ENCODE measurements at places on chromosomes 4 and X. TPM values are rescaled to one million over a fixed set of nuclear protein-coding genes. Genes with fewer than 3 reads are reported as not detected.

DNA sequence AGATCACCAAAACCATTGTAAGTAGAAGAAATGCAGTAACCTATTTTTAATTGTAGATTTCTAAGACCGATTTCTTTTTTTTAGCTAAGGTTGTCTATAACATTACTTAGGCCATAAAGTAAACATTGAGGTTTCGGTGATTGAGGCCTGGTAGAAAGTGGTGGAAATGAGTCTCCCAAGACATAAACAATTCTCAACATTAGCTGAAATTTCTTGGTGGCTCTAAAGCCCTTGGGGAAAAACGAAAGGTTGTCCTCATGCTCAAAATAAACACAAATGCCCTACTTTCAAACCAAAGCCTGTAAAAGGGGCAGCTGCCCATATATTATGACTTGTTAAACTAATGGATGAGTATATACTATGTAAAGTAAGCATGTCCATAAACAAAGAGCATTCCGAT lies 98.8 kb downstream of the SCFD2 start:
- no peak overlapping the region for H3K27ac ChIP-seq
- no peaks in the 10 kb centered on the region for H3K4me1 ChIP-seq
- DNase-seq: no peak
- no peaks in the 10 kb centered on the region for H3K27me3 ChIP-seq

GRCh38 chrX:103063191-103063845 lies 653 bp downstream of the BEX1 start:
- H3K27me3 ChIP-seq: no peaks in the 10 kb centered on the region
- no peak overlapping the region for H3K4me3 ChIP-seq
- no peaks in the 10 kb centered on the region for H3K4me1 ChIP-seq
- no peaks in the 10 kb centered on the region for H3K36me3 ChIP-seq
- DNase-seq: no peak

GRCh38 chr4:171650543-171650942 lies 162.7 kb upstream of the GALNTL6 start:
- no peak overlapping the region for H3K4me3 ChIP-seq
- no peaks in the 10 kb centered on the region for H3K36me3 ChIP-seq
- no peaks in the 10 kb centered on the region for H3K27me3 ChIP-seq
- no peak overlapping the region for H3K27ac ChIP-seq
- DNase-seq: no peak

- peaks cover 10% of the 10 kb centered on the region for H3K4me1 ChIP-seq
- H3K36me3 ChIP-seq: no peaks in the 10 kb centered on the region
- no peak overlapping the region for H3K27ac ChIP-seq
These were observed 3.7 kb upstream of the MAEA start for GRCh38 chr4:1285790-1286553.

- no peak overlapping the region for H3K4me3 ChIP-seq
- no peaks in the 10 kb centered on the region for H3K27me3 ChIP-seq
- H3K4me1 ChIP-seq: no peaks in the 10 kb centered on the region
- no peaks in the 10 kb centered on the region for H3K36me3 ChIP-seq
- H3K27ac ChIP-seq: no peak overlapping the region
- DNase-seq: no peak
These were observed 867.6 kb upstream of the PCDH7 start for GRCh38 chr4:29852537-29852936.

GRCh38 chr4:180810581-180810980 lies 1432.6 kb upstream of the TENM3 start:
- no peak overlapping the region for H3K4me3 ChIP-seq
- no peak for DNase-seq
- H3K27me3 ChIP-seq: no peaks in the 10 kb centered on the region
- H3K27ac ChIP-seq: no peak overlapping the region

- no peak for DNase-seq
- no peaks in the 10 kb centered on the region for H3K27me3 ChIP-seq
- no peak overlapping the region for H3K4me3 ChIP-seq
- no peaks in the 10 kb centered on the region for H3K36me3 ChIP-seq
- no peak overlapping the region for H3K27ac ChIP-seq
These were observed 333.9 kb downstream of the ARHGAP24 start for GRCh38 chr4:85808864-85809263.

DNA sequence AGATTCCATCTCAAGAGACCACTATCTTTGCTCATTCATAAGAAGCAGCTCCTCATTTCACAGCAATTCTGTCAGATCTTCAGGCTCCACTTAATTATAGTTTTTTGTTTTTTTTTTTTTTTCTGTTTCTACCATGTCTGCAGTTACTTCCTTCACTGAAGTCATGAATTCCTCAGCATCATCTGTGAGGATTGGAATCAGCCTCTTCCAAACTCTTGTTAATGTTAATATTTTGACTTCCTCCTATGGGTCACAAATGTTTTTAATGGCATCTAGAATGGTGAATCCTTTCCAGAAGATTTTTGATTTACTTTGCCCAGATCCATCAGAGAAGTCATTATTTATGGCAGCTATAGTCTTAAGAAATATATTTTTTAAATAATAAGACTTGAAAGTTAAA lies 53.1 kb downstream of the BMP2K start:
- no peaks in the 10 kb centered on the region for H3K4me1 ChIP-seq
- no peak overlapping the region for H3K27ac ChIP-seq
- H3K4me3 ChIP-seq: no peak overlapping the region
- no peaks in the 10 kb centered on the region for H3K27me3 ChIP-seq

DNA sequence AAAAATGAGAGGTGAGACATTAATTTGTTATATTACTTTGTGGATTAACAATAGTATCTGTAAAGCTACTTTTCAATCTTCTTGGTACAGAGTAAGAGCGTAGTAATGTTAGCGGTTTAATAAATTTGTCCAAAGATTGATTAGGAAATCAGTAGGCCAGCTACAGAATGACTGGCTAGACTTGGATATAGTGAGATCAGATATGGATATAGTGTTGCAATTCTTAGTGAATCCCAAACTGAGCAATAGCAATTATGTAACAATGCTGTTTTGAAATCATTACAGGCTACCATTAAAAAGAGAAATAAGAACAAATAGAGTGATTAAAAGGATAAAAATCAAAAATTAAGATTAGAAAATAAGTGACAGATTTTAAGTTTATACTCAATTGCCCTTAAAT lies 847 bp upstream of the UGT2A2 start:
- no peaks in the 10 kb centered on the region for H3K36me3 ChIP-seq
- no peak for DNase-seq
- no peak overlapping the region for H3K27ac ChIP-seq
- no peaks in the 10 kb centered on the region for H3K4me1 ChIP-seq
- H3K4me3 ChIP-seq: no peak overlapping the region

DNA sequence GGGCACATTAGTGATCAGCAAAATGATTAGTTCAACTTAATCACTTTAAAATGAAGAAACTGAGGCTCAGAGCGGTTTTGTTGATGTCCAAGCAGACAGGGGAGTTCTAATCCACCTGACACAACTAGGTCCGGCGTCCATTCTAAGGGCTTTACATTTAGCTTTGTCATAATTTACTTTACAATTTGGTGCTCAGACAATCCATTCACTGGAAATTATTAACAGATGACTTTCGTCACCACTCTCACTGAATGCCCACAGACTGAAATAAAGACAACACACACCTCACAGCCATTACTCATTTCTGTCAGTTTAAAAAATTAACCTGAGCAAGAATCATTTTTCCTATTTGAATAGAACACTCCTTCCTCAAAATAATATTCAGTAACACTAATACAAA lies 10.8 kb downstream of the NR3C2 start:
- H3K4me3 ChIP-seq: no peak overlapping the region
- H3K36me3 ChIP-seq: no peaks in the 10 kb centered on the region
- H3K27ac ChIP-seq: no peak overlapping the region
- peaks cover 28% of the 10 kb centered on the region for H3K4me1 ChIP-seq
- H3K27me3 ChIP-seq: no peaks in the 10 kb centered on the region

The CNGA1 gene
- not detected for polyA plus RNA-seq

The KIF4A gene
- polyA plus RNA-seq: not detected

Data from naive thymus-derived CD4-positive, alpha-beta T cell (primary cell).